ENCODE measurements at places on chromosomes 3 and 15. TPM values are rescaled to one million over a fixed set of nuclear protein-coding genes. Genes with fewer than 3 reads are reported as not detected.

Gene IL20RB
- 1.3 TPM for total RNA-seq

Gene IL5RA
- not detected for total RNA-seq

Gene GOLGA6B
- total RNA-seq = not detected

Gene CD80
- total RNA-seq = not detected

Gene CHRNA7
- total RNA-seq = 3.1 TPM
